ENCODE measurements at places on chromosomes 5 and 9. TPM values are rescaled to one million over a fixed set of nuclear protein-coding genes. Genes with fewer than 3 reads are reported as not detected.
A peak's percentile ranks its signal among the peaks of the same experiment; 100 is the strongest.

- no peak for DNase-seq
- H3K4me3 ChIP-seq, result no peak overlapping the region
- 0 out of 2 replicates have a peak, but pooled peaks cover 2% of the 10 kb centered on the region for H3K4me1 ChIP-seq
- no peaks in the 10 kb centered on the region for H3K36me3 ChIP-seq
Observed at GRCh38 chr5:124342584-124342983, 403.9 kb downstream of the ZNF608 start.

- no peaks in the 10 kb centered on the region for H3K4me1 ChIP-seq
- no peak overlapping the region for H3K27ac ChIP-seq
- no peak overlapping the region for H3K4me3 ChIP-seq
- no peaks in the 10 kb centered on the region for H3K36me3 ChIP-seq
- no peak for DNase-seq
- H3K27me3 ChIP-seq, result peaks cover 32% of the 10 kb centered on the region
Observed at GRCh38 chr5:71703941-71704340, 15.1 kb upstream of the CARTPT start.

DNA sequence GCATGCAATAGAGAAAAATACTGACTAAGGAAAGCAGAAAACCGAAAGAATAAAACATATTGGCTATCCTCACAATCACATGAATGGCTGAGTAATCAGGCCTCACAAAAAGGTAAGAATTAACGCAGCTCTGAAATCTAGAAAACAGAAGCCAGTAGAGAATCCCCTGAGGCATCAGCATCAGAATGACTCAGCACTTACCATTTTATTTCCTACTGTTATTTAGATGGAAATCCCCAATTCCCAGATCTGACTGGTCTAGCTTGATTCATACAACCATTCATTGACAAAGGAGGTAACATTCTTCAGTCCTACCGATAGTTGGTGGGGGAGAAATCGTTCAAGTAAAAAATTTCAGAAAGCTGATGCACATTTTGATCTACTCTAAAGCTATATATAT is 1408.4 kb upstream of the WWC1 start:
- no peak overlapping the region for H3K4me3 ChIP-seq
- H3K27me3 ChIP-seq, result no peaks in the 10 kb centered on the region
- H3K36me3 ChIP-seq, result no peaks in the 10 kb centered on the region

DNA sequence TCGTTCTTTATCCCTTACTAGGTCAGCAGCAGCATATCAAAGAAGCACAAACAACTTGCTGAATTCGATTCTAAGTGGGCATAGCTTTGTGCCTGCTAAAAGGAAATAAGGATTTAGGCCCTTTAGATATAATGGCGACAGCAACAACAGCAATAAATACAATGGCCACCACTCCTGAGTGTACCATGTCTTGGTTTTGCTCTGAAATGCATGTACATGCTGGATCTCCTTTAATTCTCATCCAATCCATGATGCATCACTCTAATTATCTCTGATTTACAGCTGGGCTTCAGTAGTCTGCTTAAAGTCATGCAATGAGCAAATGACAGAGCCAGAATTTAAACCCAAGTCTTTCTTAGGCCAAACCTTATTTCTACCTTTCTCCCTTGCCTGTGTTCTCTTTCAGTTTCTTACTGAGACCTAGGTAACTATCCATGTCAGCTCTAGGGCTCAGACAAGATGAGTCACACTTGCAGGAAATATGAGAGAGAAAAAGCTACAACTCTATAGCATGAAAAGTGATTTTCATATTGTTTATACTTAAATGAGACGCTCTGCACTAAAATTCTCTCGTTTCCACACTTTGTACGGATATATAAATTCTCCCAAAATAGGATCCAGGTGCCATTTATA is 111.8 kb downstream of the HMHB1 start:
- H3K4me3 ChIP-seq, result no peak overlapping the region
- no peaks in the 10 kb centered on the region for H3K27me3 ChIP-seq
- peak; percentile 66 for DNase-seq
- H3K4me1 ChIP-seq, result peaks cover 12% of the 10 kb centered on the region
- H3K36me3 ChIP-seq, result no peaks in the 10 kb centered on the region

- H3K4me1 ChIP-seq, result peaks cover 34% of the 10 kb centered on the region
- no peak for DNase-seq
- peak overlapping the region; percentile 52 for H3K27ac ChIP-seq
- H3K36me3 ChIP-seq, result peaks cover 5% of the 10 kb centered on the region
Observed at GRCh38 chr9:122370303-122370702, 521 bp upstream of the PTGS1 start.

DNA sequence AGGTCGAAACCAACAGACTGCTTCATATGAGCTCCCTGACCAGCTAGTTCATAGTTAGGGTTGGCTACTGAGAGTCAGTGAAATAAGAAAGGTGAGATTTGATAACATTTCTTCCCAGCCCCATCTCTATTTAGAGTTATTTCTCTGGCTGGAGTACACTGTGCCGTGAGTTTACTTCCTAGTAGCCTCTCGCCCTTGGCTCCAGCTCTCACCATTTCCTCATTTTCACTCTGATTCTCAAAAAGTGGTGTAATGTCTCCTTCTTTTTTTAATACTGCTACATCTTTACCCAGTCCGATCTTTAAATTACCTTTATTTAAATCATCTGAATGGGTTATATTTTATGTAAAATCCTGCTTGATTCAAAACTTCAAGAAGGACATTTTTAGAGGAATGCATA is 100.4 kb upstream of the FAM174A start:
- H3K27me3 ChIP-seq, result no peaks in the 10 kb centered on the region
- H3K36me3 ChIP-seq, result no peaks in the 10 kb centered on the region
- no peaks in the 10 kb centered on the region for H3K4me1 ChIP-seq
- no peak overlapping the region for H3K4me3 ChIP-seq
- DNase-seq, result no peak

- no peak overlapping the region for H3K4me3 ChIP-seq
- H3K27ac ChIP-seq, result peak overlapping the region; percentile 10
- no peaks in the 10 kb centered on the region for H3K36me3 ChIP-seq
- H3K27me3 ChIP-seq, result no peaks in the 10 kb centered on the region
- H3K4me1 ChIP-seq, result peaks cover 17% of the 10 kb centered on the region
Observed at GRCh38 chr9:113650207-113651131, 186.9 kb downstream of the RGS3 start.

GRCh38 chr9:96460470-96460869 is 10.5 kb downstream of the HABP4 start:
- H3K4me1 ChIP-seq, result peaks cover 8% of the 10 kb centered on the region
- H3K27me3 ChIP-seq, result no peaks in the 10 kb centered on the region
- H3K27ac ChIP-seq, result no peak overlapping the region

DNA sequence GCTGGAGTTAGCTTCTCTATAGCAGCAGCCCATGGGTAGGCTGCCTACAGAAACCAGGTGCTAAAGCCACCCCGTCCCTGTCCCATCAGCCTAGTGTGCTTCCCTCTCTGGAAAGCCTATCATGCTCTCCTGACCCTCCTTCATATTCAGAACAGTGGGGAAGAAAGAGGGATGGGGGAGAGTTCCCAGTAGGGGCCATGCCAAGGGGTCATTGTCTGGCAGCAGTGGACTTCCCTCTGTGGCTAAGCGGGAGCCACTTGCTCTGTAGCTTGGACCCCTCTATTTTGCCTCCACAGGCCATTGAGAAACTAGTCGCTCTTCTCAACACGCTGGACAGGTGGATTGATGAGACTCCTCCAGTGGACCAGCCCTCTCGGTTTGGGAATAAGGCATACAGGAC is 17.5 kb downstream of the PTPA start:
- no peak overlapping the region for H3K27ac ChIP-seq
- no peaks in the 10 kb centered on the region for H3K27me3 ChIP-seq
- no peak for DNase-seq
- H3K4me3 ChIP-seq, result no peak overlapping the region
- peaks cover 34% of the 10 kb centered on the region for H3K36me3 ChIP-seq

DNA sequence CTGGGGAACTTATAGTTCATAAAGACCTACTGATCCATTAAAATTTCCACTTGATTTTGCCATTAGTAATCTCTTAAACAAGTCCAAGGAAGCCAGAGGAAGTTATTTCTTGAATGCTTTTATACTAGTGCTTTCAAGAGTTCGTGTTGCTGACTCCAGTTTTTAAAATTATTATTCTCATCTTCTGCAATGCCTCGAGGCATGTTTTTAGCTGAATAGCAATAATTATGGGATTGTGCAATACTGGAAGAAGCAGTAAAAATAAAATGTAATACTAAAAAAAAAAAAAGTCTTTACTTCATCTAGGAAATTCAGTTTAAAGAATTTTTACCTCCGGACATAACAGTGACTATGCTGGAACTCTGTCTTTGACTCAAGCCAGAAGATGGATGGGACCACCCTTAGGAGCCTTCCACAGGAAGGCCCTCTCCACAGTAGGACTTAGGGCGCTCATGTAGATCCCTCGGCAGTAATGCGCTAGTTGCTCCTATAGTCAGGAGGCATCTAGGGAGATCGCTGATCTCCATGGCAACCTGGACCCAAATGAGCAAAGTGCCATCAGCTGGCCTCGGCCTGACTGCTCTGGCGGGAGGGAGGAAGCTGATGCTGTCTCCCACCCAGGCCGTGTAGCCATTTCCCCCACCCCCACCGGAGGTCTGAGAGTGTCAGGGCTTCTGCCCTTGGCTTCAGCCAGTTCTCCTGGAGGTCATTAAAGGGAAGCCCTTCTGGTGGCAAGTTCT is 56.7 kb downstream of the DAPK1 start:
- no peak for DNase-seq
- H3K27me3 ChIP-seq, result peaks cover 1% of the 10 kb centered on the region
- no peak overlapping the region for H3K4me3 ChIP-seq
- no peak overlapping the region for H3K27ac ChIP-seq
- H3K4me1 ChIP-seq, result no peaks in the 10 kb centered on the region
- H3K36me3 ChIP-seq, result no peaks in the 10 kb centered on the region

- no peaks in the 10 kb centered on the region for H3K4me1 ChIP-seq
- H3K4me3 ChIP-seq, result no peak overlapping the region
- no peak overlapping the region for H3K27ac ChIP-seq
- no peaks in the 10 kb centered on the region for H3K36me3 ChIP-seq
- no peak for DNase-seq
Observed at GRCh38 chr5:138271281-138271680, 3.1 kb downstream of the GFRA3 start.

- H3K4me1 ChIP-seq, result peaks cover 3% of the 10 kb centered on the region
- H3K27ac ChIP-seq, result no peak overlapping the region
- no peak overlapping the region for H3K4me3 ChIP-seq
- DNase-seq, result no peak
Observed at GRCh38 chr5:173745123-173745522, 128.7 kb upstream of the BOD1 start.

DNA sequence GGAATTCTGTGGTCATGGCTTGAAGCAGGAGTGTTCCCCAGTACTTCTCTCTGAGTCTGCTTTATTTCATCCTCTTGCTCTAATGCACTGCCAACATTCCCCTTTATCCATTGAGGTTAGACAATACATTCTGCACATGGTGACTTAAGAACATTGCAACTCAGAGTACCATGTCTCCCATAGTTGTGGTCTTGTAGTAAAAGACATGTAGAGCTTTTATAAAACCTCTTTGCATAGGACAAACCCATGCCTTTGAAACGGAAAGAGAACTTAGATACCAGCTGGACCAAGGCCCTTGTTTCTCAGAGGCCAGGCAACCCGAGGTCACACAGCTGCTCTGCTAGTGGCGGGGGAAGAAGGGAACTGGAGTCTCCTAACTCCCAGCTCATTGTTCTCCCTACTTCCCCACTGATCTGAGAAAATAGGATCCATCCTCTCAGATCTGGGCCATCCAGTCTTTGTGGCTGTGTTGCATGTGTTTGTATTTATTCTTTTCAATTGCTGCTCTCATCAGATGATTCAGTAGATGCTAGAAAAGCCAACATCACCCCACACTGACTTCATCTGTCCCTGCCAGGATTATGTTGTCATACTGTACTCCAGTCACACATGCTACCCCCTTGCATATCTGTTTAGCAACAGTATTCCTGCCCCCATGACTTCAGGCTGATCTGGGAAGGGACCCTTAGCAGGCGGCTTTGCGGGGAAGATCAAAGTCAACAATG is 236.9 kb downstream of the SAXO1 start:
- H3K27me3 ChIP-seq, result no peaks in the 10 kb centered on the region
- peak; percentile 61 for DNase-seq
- no peak overlapping the region for H3K27ac ChIP-seq
- H3K36me3 ChIP-seq, result no peaks in the 10 kb centered on the region

DNA sequence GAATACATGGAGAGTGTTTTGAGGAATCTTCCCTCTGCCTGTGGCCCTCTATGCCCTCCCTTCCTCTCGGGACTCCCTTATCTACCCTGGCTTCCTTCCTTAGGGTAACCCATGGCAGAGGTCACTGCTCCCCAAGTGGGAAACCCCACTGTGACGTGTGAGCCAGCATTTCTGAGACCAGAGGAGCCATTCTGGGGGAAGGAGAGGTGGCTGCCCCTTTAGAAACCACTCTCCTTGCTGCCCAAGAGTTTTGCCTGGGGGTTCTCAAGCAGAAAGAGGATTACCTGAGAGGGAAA is 23.1 kb downstream of the CCNJL start:
- no peak overlapping the region for H3K4me3 ChIP-seq
- H3K27me3 ChIP-seq, result no peaks in the 10 kb centered on the region
- no peaks in the 10 kb centered on the region for H3K36me3 ChIP-seq
- no peak for DNase-seq
- no peak overlapping the region for H3K27ac ChIP-seq

- no peak for DNase-seq
- peaks cover 2% of the 10 kb centered on the region for H3K36me3 ChIP-seq
- H3K4me3 ChIP-seq, result no peak overlapping the region
- H3K27me3 ChIP-seq, result no peaks in the 10 kb centered on the region
- H3K27ac ChIP-seq, result no peak overlapping the region
Observed at GRCh38 chr5:10304932-10305331, 2.8 kb downstream of the CMBL start.

- H3K4me1 ChIP-seq, result no peaks in the 10 kb centered on the region
- no peak overlapping the region for H3K27ac ChIP-seq
- H3K27me3 ChIP-seq, result peaks cover 19% of the 10 kb centered on the region
- H3K4me3 ChIP-seq, result no peak overlapping the region
Observed at GRCh38 chr5:171710451-171711024, 75.1 kb upstream of the SMIM23 start.

The CHSY3 gene
- 1.4 TPM for total RNA-seq

The CCDC152 gene
- 0.90 TPM for total RNA-seq

The RNF224 gene
- not detected for total RNA-seq

The ORM2 gene
- not detected for total RNA-seq

The ANKRD18B gene
- 13.4 TPM for total RNA-seq

The PDGFRB gene
- 108 TPM for total RNA-seq

The LTC4S gene
- not detected for total RNA-seq

The CBY3 gene
- 0.18 TPM for total RNA-seq

The CNTNAP3B gene
- total RNA-seq, result 2.2 TPM

The CANX gene
- 552 TPM for total RNA-seq

The SHOC1 gene
- not detected for total RNA-seq

The SLCO6A1 gene
- not detected for total RNA-seq

The CCL27 gene
- 0.18 TPM for total RNA-seq

The PCDHB14 gene
- 0.28 TPM for total RNA-seq

The CCL19 gene
- total RNA-seq, result not detected

The STING1 gene
- total RNA-seq, result 20.6 TPM

The AIF1L gene
- 0.18 TPM for total RNA-seq

The EPB41L4A gene
- under 0.01 TPM for total RNA-seq

The SARDH gene
- total RNA-seq, result 5.0 TPM

The IL17B gene
- total RNA-seq, result 0.28 TPM

The CTXN3 gene
- not detected for total RNA-seq

Measured in IMR-90 (cell line).